T-helper 22 cell (primary cell): ENCODE measurements at places on chromosomes 13 and 19.

GRCh38 chr19:46821512-46822409, 28.9 kb downstream of the AP2S1 start:
- DNase-seq: peak; percentile 18

- no peak for DNase-seq
Measured at GRCh38 chr19:1144741-1145140, 29.3 kb downstream of the SBNO2 start.

GRCh38 chr19:55370305-55370988, at the start of gene IL11:
IL11 (minus strand) TSS chr19:55370463; CDS start chr19:55370310, 153 bp downstream.
- DNase-seq: no peak

GRCh38 chr19:47433121-47433520, 13.8 kb upstream of the MEIS3 start:
- DNase-seq: no peak

- no peak for DNase-seq
Measured at GRCh38 chr13:41274881-41275280, 11.5 kb upstream of the MTRF1 start.

GRCh38 chr19:5554828-5555227, 12.9 kb downstream of the TINCR start:
- no peak for DNase-seq

DNA sequence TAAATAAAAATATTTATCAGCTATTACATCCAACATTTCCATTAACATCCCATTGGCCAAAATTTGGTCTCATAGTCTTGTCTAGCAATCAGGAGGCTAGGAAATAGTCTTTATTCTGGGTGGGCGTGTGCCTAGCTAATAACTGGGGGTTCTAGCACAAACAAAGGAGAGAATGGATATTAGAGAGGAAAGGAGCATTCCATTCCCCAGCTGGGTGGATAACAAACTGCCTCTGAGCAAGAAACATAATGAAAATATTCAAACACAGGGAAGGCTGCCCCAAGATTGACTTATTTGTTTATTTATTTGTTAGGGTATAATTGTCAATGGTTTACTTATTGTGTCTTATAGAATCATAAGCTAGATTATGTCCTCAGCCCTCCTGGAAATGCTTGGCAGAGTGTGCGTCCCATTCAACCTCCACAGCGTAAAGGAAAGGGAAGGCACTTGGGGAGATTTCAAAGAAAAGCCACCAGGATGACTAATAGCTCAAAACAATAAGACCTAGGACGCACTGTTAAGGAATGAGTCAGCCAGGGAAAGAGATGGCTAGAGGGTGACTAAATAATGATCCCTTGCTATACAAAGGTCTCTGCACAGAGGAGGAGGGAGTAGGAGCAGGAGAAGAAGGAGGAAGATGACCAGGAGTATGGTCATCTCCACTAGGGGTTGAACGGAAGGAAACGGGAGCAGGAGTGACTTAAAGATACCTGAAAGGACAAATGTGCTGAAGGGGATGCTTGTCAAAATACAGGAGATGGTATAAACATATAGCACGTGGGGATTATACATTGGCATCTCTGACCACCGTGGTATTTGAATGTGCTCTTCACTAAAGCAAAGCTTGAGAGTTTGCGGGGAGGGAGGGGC, 23.5 kb upstream of the USP12 start:
- no peak for DNase-seq

DNA sequence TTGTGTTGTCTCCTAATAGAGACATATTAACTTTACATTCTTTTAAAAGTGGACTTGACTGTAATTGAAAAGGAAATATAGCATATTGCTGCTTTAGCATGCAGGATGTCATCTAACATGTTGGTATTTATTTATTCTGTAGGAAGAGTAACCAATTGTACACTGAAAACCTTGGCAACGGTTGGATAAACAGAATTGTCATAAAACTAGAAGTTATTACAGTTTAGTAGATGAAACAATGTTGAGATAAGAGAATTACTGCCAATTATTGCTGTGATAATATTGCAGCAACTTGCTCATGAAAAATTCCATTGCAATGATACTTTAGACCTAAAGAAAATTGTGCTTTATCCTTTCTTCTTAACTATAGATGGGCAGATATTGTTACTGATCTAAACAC, 7.6 kb upstream of the ERCC5 start:
- no peak for DNase-seq

DNA sequence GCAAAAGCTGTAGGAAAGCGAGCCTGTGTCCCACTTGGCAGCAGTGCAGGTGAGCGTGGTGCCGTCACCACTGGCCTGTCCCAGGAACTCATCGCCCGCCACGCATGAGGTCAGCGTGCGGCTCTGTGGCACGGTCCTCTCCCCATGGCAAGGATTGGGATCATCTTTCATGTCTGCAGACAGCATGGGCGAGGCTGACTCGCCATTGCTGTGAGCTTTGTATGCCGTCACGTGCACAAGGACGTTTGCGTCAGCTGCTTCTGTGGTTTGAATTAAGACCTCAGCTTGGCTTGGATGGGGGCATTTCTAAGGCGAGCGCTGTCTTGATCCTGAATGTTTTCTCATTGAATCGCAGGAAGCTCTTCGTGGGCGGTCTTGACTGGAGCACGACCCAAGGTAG, 9.8 kb downstream of the DAZAP1 start:
- no peak for DNase-seq

DNA sequence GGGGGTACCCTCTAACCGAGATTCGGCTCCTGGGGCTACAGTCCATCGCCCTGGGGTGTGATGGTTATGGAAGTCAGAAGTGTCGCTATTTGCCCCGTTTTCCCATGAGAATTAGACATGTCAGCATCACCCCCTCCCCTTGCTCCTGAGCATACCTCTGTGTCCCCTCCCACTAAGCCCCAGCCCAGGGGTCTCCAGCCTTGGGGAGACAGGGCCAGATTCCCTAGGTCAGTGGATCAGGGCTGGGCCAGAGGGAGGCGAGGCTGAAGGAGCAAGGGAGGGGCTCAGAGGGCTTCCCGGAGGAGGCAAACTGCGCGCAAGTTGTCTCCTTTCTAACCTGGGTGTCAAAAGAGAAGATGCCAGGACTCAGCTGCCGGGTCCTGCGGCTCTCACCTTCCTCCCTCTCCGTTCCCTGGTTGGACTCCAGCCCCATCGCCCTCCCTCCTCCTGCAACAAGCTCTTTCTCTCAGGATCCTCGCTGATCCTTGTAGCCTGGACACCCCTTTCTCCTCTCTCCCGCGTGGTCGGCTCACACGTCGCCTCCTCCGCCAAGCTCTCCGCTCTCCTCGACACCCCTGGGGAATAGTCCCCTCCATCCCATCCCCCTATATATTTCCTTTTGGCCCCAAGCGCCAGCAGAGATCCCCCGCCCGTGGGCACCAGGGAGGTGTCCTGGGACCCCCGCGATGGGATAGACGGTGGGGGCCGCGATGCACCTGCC, 459 bp upstream of the TMEM59L start:
- DNase-seq: no peak

GRCh38 chr13:97569841-97570240, 135.9 kb downstream of the RAP2A start:
- DNase-seq: no peak

DNA sequence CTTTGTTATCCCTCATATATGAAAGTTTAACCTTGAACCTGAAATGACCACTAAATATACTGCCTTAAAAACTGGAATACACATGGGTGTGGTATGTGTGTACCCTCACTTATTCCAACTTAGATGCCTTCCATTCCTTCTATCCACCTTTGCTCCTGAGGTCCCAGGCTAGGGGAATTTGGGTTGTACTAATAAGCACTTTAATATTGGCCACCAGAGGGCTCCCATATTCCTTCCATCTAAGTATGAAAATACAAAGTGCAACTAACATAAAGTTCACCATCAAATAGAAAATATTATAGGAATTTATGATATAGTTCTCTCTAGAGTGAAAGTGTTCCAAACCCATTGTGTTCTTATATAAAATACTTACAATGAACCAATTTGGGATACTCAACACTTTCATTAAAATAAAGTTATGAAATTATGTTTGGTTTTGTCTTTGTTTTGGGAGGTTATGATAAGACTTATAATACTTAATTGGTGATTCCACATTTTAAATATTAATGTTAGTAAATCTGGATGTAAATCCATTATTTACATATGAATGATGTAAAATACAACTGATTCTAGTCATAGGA, 62.3 kb downstream of the ITGBL1 start:
- no peak for DNase-seq

DNA sequence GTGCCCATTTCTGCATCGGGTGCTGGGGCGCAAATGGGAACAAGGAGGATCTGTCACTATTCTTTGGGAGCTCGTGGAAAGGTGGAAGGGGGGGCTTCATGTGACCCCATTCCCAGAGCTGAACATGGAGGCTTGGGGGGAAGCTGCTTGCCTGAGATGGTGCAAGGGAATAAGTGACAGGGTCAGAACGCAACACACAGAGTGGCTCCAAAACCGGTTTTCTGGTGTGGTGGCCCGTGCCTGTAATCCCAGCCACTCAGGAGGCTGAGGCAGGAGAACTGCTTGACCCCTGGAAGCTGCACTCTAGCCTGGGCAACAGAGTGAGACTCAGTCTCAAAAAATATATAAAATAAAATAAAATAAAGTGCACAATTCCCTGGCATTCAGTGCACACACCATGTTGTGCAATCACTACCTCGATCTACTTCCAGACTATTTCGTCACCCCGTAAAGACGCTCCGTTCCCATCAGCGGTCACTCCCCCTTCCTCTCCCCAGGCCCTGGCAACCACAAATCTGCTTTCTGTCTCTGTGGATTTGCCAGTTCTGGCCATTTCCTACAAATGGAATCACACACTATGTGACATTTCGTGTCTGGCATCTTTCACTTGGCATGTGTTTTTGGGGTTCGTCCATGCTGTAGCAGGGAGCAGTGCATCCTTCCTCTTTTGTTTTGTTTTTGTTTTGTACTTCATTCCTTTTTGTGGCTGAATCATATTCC, 18.2 kb upstream of the COMP start:
- DNase-seq: no peak

DNA sequence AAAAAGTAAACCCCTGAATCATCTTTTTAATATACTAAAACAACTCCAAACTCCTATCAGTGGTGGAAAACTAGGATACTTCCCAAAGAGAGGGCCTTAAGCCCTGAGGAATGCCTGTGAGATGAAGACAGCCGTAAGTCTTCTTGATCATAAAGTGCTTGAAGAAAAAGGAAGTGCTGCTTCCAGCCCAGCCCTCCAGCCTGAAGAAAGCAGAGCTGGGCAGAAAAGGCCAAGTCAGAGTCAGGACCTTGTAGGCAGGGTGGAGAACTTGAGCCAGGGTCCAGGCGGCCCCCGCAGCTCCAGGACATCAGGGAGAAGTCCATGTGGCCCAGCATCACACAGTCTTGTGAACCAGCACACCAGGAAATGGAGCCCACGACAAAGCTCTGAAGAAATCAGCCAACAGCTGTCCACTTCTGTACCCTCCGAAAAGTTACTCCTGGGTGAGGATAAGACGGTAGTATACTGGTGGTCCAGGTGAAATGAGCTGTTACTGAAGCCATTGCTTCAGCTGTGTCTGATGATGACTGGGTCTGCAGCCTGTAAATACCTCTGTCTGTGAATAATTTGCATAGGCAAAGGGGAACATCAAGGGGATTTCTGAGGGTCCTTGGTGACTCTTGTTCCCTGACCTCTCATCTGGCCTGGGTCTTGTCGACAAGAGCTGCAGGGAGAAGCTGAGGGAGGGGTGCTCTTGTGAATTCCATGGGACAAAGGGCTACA, 18.7 kb upstream of the CRYL1 start:
- no peak for DNase-seq

DNA sequence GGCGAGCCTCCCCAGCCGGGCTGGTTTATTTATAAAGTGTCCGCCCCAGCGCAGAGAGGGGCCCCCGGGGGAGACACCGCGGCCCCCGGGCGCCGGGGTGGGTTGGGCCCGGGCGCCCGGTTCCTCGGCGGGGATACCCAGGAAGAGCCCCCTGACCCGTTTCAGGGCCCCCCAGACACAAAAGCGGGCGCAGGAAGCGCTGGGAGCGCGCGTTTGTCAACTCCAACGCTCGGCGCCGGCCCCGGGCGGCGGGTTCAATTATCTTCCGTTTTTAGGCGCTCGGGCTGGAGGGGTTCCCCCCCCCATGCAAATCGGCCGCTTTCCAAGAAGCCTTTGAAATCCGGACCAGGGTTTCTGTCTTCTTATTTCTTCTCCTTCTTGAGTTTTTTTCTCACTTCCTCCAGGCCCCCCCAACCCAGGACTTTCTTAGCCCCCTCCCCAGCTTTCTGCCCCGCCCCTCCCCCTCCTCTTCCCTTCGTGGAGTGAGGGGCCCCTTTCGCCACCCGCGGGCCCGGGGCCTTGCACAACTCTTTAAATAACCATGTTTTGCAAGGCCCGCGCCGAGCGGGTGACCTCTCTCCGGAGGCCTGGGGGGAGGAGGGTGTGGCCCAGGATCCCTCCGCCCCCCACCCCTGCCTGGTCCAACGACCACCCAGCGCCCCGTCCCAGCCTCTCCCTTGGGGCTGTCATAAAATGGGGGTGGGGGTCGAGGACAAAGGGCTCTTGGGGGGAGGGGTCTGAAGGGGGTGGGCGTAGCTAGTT, 935 bp downstream of the ARID3A start:
- no peak for DNase-seq

DNA sequence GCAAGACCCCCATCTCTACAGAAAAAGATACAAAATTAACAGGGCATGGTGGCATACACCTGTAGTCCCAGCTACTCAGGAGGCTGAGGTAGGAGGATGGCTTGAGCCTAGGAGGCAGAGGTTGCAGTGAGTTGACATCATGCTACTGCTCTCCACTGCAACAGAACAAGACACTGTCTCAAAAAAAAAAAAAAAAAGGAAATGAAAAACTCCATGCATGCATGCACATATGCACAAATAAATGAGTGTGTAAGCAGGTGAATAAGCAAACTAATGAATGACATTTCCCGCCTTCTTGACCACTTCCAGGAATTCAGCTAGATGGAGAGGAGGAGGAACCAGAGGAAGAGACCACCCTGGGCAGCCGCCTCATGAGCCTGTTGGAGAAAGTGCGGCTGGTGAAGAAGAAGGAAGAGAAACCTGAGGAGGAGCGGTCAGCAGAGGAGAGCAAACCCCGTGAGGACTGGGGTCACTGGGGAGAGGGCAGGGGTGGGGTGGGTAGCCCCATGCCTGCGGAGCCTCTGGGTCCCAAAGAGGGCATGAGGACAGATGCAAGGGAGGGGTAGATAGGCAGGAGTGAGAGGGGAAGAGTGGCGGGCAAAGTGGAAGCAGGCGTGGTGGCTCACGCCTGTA, 58.8 kb downstream of the RYR1 start:
- DNase-seq: no peak
